ENCODE measurements at places on chromosomes 1 and 21.
A peak's percentile ranks its signal among the peaks of the same experiment; 100 is the strongest.

DNA sequence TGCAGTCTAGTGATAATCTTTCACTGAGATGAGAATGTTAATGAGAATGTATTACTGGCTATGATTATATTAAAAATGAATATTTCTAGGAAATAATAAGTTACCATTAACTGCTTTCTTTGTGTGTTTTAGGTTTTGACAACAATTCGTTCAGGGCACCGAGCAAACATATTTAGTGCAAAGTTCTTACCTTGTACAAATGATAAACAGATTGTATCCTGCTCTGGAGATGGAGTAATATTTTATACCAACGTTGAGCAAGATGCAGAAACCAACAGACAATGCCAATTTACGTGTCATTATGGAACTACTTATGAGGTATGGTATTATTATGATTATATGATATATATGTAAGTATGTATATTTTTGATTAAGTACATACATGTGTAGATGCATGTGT, 37.8 kb upstream of the MPC2 start:
- DNase-seq, result no peak

DNA sequence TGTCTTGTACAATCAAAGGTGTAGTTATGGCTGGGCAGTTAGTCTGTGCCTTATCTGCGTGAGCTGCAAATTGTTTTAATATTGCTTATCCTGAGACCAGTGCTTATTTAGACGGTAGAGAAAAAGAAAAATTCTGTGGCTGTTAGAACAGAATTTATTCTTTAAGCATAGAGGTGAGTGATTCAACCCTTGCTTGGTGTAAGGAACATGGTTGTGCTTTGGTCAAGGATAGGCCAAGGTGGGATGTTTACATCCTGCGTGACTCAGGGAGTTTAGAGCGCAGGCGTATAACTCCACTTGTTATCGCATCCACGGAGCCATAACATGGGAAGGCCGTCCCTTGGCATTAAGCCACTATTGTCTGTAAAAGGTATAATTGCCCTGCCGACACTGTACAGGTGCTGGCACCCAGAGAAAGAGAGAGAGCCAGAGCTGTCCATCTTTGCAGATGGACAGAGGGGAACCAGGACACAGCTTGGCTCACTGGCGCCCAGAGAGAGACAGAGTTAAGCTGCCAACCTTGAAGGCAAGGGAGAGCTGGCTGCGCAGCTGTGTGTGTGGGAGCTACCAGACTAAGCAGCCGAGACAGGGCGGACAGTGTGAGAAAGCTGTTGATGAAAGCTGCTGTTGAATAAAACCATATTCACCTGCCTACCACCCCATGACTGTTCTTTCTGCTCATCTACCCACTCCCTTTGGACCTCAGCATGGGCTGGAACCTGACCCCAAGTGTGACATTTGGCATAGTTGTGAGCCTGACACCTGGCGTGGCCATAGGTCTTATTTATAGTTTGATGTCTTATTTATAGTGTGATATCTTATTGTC, 200.4 kb downstream of the DYRK1A start:
- DNase-seq, result no peak

- no peak for DNase-seq
Observed at GRCh38 chr1:18325136-18325535, 155.6 kb upstream of the KLHDC7A start.

DNA sequence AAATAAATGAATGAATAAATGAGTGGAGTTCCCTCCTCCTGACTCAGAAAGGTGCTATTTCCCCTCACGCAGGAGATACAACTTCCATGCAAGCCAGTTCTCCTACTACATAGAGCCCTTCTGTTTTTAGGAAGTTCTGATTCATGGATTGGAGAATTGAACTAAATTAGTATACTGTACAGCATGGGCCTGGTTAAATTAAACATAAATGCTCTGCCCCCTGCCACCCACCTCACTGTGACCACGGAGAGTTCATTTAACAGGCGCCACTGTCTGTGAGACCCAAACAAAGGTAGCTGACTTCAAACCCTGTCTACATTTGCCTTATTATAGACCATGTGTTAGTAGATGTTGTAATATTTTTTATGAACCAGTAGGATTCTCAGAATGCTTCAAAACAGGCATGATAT, 9.1 kb upstream of the IRF2BP2 start:
- no peak for DNase-seq

- DNase-seq, result no peak
Observed at GRCh38 chr1:7220007-7220406, 434.8 kb downstream of the CAMTA1 start.

- no peak for DNase-seq
Observed at GRCh38 chr1:3418600-3418999, 35.9 kb upstream of the ARHGEF16 start.

- no peak for DNase-seq
Observed at GRCh38 chr21:44603109-44603875, 2.9 kb downstream of the KRTAP10-7 start.

DNA sequence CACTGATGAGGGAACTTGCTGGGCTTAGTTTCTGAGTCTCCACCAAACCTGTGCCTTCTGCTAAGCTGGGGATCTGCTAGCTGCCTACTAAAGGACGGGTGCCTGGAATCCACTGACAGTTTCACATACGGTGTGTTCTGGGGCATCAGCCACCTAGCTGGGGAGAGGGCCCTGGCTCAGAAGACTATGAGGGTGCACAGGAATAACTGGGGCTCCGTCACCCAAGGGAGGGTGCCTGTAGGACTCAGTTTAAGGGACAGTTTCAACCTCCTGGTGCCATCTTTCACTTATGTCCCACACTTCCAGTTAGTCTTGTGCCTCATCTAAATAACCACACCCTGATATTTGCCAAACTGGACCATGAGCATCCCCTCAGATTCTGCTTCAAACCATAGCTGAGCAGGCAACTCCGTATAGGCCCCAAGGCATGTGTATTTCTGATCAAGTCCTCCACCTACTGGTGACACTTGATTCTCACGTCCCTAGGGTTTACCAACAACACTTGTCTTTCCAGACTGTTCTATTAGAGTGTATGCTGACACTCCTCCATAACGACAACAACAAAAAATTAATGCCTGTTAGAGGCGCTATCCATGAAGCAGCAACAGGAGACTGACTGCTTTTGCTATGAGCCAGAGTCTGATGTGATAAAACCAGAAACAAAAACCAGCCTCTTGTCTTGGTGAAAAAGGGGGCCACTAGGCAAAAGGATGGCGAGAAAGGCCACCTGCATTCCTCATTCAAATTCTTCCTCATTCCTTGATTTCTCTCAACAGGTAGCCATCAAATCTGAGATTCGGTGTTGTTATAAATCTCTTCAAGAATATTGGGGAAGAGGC, 55.0 kb upstream of the PAXBP1 start:
- DNase-seq, result peak; percentile 17

DNA sequence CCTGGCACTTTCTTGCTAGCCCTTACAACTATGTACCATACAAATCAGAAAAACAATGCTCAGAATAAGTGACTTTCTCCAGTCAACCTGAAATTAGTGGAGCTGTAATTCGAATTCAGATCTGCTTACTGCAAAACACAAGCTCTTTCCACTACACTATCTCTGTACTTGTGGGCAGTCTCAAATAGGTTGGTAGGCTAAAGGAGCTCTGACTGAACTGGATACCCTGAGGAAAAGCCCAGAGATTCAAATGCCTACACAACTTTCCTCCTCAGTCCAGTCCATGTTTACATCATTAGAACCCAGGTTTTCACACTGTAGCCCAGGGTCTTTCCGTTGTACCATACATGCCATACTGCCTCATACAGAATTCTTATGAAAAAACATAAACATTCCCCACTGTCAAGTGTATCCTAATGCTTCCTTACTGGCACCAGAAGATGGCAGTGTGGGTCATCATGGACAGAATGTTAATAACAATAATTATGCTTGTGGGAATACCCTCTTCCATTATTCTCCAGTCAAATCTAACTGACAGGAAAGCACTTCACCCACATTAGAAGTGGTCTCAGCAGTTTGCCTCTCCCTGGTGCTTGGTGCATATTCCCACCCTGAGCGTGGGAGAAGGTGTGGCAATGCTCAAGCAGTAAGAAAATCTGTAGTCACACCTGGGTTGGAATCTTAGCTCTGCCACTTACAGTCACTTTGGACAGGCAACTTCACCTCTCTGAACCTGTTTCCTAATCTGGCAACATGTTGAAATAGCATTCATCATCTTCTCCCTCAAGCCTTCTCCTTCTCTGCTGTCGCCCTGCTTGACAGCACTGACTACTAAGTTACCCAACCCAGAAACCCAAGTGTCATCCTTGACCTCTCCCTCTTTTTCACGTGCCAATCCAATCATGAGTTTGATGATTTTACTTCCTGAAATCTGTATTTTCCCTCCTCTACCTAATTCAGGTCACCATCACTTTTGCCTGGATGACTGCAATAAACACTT, 14.4 kb upstream of the ZFYVE9 start:
- DNase-seq, result no peak

GRCh38 chr1:184966989-184967388, 7.3 kb downstream of the NIBAN1 start:
- DNase-seq, result no peak

GRCh38 chr1:42335809-42336518, 929 bp upstream of the FOXJ3 start:
- DNase-seq, result no peak

GRCh38 chr1:204319462-204319861, 40.3 kb downstream of the PLEKHA6 start:
- DNase-seq, result no peak

- DNase-seq, result no peak
Observed at GRCh38 chr1:21763694-21764419, 19.1 kb downstream of the USP48 start.

DNA sequence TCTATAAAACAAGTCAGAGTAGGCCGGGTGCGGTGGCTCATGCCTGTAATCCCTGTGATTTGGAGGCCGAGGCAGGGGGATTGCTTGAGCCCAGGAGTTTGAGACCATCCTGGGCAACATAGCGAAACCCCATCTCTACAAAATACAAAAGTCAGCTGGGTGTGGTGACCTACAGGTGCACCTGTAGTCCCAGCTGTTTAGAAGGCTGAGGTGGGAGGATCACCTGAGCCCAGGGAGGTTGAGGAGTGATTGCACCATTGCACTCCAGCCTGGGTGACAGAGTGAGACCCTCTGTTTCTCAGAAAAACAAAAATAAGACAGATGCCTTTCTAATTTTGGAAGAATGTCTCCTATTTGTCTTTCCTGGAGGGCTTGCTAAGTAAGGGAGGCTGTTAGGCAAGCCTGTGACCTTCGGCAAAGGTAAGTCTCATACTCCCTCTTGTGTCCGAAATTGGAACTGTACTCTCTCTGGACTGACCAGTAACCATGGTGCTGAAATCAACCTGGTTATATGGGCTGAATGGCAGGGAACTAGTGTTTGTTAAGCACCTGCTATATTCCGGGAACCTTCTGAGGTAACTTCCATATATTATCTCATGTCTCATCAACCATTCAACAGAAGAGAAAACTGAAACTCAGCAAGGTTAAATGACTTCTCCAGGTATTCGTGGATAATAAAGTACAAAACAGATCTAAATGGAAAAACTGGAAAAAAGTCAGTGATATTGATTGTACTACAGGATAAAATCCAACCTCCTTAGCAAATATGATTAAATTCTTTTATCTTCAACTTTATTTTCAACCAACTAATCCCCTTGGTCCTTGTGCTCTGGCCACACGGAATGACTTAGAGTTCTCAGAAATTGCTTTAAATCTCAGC, 11.8 kb upstream of the RAB3B start:
- no peak for DNase-seq

DNA sequence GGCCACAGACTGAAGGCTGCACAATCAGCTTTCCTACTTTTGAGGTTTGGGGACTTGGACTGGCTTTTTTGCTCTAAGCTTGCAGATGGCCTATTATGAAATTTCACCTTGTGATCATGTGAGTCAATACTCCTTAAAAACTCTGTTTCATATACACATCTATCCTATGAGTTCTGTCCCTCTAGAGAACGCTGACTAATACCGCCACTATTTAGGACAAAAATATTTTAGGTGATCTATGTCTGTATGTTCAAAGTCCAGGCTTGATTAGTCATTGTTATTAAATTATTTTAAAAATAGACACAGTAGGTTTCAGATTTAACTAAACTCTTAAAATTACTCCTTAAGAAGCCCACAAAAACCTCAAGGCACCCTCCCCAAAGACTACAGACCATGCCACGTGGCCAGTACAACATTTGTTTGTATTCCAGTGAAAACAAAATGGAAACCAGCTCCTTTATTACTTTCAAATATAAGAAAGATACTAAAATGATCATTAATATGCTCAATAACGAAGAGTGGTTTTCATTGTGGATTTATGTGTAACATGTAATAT, 63.1 kb downstream of the TMPRSS15 start:
- DNase-seq, result no peak

DNA sequence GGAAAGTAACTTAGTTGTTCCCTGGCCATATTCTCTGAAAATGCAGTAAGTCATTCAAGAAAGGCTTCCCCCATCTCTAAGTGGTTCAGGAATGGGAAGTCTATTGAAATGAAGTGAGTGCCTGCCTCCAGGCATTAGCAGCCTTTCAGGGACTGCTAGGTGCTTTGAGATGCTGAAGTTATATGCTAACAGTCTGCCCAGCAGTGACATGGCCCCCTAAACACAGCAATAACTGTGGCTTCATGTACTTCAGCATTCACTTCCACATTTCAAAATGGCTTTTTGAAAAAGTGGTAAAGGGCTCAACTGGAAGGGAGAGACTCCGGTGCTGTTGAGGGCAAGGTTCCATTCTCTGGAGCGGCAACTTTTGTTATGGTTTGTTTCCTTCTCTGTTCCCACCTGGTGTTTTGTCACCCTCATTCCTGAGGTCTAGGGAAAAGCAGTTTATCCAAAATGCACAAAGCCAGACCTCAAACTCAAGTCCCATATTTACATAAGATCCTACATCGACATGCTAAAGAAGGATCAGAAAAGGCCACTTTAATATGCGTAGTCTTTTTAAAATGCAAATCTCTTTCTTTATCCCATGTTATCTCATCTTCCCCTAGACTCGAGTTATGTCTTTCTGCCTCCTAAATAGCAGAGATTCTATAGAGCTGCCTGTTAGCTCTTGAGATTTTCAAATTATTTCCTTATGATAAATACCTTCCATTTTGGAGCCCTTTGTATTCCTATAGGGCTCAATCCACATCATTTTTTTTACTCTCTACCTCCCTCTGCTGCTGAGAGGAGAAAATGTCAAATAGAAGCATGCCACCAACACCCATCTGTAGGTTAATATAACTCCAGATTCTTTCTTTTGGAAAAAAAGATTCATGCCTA, 34.2 kb upstream of the LRRC8C start:
- DNase-seq, result no peak

- no peak for DNase-seq
Observed at GRCh38 chr1:10623686-10624145, 149.0 kb downstream of the PEX14 start.

DNA sequence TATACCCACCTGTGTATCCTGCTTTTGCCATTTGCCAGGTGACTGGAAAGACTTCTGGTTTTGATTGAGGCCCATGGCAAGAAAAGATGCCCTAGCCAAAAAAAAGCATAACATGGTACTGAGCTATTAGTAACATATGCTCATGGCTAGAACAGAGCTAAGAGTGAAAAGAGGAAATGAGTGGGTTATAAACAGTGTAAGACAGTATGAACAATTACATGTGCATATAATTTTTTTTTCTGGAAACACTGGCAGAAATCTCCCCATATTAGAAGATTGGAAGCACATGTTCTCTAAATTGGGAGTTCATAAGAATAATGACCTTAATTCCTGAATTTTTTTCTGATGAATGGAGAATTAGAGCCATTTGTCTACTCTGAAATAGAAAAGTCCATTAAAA, 41.2 kb upstream of the PDC start:
- no peak for DNase-seq
